Hematopoietic multipotent progenitor cell treated with erythropoietin and hydrocortisone succinate and interleukin-3 and kit ligand, for 8 days (in vitro differentiated cells): ENCODE measurements at places on chromosomes 16 and 17.

DNA sequence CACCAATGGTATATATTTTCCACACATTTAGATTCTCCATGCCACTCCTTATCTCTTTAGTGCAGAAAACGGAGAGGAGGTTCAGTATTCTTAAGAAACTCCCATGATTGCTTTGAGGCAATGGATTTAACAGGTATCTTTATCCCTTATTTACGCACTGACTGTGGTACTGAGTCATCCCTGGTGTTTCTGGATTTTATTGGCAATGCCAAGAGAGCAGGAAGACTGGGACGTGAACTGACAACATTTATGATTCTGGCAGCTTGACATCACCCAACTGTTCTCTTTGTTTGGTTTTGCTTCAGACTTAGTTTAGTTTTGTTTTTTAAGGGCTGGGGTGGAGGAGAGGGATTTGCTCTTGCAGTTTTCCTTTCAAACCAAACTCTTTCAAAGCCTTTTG is 131.4 kb downstream of the WWOX start:
- no peak for DNase-seq

- DNase-seq: peak; percentile 54
These were observed 38.2 kb upstream of the CCDC182 start for GRCh38 chr17:57783338-57783742.

GRCh38 chr16:8647721-8648318 is 26.3 kb downstream of the METTL22 start:
- DNase-seq: no peak

DNA sequence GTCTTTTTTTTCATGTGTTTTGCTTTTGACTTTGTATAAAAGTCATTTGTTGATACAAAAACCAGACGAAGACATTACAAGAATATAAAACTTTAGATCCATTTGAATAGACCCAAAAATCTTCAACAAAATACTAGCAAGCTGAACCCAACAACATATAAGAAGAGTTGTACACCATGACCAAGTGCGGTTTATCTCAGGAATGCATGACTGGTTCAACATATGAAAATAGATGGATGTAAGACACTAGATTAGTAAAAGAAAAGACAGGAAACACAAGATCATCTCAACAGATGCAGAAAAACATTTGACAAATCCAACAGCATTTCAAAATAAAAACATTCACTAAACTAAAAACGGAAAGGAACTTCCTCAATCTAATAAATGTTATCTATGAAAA is 69.0 kb downstream of the TBC1D16 start:
- DNase-seq: peak; percentile 30

- DNase-seq: no peak
These were observed 1.8 kb upstream of the TENT4B start for GRCh38 chr16:50151322-50151721.

- DNase-seq: no peak
These were observed 32.3 kb downstream of the SMIM36 start for GRCh38 chr17:55478971-55479370.

DNA sequence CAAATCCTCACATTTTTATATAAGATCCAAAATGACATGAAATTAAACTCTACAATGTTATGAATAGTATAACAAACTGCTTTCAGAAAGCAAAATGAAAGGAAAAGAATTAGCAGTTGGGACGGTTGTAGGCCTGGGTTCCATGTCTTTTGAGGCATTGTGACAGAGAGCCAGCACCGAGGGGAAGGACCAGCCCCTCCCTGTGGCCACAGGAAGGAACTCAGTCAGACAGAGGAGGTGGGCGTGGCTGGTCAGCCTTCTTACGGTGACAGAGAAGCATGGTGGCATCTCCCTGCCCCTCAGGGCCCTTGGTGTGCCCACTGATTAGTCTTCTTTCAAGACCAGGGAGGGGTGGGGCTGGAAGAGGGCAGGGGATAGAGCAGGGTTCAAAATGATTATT is 5.7 kb downstream of the ZNF319 start:
- peak; percentile 79 for DNase-seq

DNA sequence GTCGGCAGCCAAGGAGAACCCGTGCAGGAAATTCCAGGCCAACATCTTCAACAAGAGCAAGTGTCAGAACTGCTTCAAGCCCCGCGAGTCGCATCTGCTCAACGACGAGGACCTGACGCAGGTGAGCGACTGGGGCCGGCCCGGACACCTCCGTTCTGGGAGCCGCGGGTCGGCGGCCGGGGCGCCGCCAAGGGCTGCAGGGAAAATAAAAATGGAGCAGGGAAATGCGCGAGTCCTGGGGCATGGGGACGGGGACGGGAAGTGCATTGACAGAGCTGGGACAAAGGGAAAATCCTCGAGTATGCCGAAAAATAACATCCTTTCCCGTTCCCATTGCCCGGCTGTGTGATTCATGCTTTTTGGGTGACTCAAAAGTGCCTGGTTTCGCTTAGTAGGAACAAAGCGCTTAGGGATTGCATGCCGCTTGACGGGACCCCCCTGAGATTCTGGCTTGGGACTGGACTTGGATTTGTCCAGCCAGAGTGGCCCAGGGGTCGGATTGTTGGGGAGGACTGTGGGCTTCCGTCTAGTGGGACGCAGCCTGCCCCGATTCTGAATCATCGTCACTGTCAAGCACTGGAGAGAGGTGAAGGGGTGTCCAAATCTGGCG is 699 bp downstream of the MPRIP start:
- DNase-seq: no peak

- no peak for DNase-seq
These were observed 4.8 kb downstream of the HSD11B2 start for GRCh38 chr16:67435758-67436164.

DNA sequence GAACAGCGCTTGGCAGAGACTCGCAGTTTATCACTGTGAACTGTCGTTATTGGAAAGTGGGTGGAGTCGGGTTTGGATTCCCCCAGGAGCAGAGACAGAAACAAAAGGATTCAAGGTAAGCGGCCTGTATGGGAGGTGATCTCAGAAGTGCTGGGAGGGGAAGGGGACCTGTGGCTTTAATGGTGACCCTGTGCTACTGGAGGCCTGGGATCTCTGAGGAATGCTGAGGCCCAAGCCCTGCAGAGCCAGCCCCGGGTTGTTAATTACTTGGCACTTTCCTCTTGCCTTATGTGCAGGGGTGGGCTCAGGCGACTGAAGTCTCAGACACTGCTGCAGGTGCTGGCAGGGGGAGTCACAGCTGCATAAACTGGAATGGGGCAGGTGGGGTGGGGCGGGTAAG is 27.4 kb downstream of the IRF8 start:
- DNase-seq: no peak

DNA sequence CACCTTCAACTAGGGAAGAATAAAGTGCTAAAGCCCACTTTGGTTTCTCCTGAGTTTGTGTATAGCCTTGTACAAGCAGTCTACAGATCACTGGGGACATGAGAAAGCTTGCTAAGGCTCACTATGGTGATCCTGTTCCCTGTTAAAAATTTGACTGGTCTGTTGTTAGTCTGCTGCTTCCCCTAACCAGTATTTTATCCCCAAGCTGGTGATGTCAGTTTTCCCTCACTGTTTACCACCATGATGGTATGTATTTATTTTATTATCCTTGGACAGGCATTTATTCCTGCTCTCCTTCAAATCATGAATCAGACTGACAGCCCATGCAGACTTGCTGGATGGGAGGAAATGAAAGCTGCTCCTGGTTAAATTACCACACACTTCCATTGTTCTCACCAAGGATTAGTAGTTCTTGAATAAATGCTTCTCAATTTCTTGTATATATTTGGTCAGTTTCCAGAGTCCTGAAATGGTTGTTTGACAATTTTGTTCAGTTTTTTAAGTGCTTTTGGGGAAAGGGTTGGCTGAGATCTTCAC is 99.6 kb downstream of the CA4 start:
- DNase-seq: no peak

DNA sequence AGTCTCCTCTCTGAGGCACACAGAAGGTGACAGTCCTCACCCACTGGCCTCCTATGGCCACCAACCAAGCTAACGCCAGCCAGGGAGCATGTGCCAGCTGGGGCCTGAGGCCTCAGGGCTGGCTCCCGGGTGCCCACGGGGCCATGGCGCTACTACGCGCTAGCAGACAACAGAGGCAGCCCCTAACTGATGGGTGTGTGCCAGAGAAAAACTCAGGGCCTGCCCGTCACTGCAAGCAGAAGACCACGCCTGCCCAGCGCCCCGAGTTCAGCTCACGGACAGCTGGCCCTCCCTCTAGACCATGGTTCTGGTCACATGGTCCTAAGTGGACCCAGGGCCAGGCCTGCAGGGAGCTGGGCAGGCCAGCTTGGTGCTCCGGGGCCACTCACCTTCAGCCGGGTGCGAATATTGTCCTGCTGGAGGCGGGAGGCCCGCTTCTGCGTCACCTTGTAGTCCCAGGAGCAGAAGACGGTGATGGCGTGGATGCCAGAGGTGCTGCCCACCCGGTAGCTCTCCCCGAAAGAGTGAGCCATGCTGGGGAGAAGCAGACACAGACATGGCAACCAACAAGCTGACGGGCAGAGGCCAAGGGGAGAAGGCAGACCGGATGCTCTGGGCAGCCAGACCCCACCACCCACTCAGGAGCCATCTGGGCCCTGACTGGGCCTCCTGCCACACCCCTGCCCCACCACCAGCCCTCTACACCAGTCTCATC is 6.2 kb downstream of the TMC6 start:
- no peak for DNase-seq

- DNase-seq: peak; percentile 91
These were observed 6.4 kb downstream of the THRA start for GRCh38 chr17:40068917-40069750.

DNA sequence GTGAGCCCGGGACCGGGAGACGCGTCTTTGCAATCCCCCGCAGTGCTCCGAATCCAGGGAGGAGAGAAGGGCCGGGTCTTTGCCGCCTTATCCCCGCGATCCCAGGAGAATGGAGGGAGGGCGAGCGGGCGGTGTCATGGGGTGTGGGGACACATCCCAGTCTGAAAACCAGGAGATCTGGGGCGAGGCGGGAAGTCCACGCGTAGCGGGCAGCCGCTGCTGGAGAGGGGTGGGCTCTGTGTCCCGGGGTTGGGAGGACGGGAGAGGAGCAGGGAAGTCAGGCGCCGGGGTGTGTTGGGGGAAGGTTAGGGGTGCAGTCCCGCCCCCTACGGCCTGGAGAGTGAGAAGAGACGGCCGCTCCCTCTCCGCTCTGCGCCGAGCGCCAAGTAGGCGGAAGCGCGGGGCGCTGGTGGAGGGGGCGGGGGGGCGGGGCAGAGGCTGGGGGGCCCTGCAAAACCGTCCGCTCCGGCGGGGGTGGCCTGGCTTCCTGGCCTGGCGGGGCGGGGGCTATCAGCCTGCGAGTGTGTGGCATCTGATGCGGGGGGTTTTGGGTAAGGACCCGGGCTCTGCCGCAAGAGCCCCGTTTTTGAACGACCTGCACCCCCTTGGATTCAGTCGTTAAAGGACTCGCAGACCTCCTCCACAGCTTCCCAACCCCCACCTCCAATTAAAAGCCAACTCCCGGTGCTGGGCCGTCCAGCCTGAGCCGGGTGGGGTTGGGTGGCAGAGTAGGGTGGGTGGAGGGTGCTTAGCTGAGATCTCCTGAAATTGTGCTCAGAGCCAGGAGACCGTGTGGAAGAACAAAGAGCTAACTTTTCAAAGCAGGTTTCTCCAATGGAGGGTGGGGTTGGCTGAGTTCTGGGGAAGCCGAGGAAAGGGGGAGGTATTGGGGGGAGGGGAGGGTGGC is 654 bp downstream of the LASP1 start:
- peak; percentile 80 for DNase-seq

DNA sequence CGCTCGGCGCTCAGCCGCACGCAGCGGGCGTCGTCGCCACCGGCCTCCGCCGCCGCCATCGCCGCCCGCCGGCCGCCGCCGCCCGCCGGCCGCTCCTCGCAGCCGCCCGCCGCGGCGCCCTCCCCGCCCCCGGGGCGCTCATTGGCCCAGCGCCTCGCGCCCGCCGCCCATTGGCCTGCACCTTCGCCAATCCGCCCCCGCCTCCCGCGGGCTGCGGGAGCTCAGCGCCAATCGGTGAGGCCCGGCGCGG is at the start of gene PGP:
TSS of gene PGP (minus strand) at position 122 of the 250 bp plus-strand sequence. CDS start at position 59, 63 bp downstream.
- DNase-seq: no peak

DNA sequence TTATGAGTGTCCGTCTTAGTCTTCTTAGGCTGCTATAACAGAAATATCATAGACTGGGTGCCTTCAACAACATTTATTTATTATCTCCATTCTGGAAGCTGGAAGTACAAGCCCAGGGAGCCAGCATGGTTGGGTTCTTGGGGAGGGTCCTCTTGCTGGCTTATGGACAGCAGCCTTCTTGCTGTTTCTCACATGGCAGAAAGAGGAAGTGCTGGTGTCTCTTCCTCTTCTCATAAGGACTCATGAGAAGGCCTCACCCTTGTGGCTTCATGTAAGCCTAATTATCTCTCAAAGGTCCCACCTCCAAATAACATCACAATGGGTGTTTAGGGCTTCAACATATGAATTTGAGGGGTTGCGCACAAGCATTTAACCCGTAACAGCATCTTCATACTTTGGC is 207.0 kb upstream of the COX10 start:
- no peak for DNase-seq

- DNase-seq: no peak
These were observed 117.2 kb downstream of the SOCS1 start for GRCh38 chr16:11138769-11139325.

DNA sequence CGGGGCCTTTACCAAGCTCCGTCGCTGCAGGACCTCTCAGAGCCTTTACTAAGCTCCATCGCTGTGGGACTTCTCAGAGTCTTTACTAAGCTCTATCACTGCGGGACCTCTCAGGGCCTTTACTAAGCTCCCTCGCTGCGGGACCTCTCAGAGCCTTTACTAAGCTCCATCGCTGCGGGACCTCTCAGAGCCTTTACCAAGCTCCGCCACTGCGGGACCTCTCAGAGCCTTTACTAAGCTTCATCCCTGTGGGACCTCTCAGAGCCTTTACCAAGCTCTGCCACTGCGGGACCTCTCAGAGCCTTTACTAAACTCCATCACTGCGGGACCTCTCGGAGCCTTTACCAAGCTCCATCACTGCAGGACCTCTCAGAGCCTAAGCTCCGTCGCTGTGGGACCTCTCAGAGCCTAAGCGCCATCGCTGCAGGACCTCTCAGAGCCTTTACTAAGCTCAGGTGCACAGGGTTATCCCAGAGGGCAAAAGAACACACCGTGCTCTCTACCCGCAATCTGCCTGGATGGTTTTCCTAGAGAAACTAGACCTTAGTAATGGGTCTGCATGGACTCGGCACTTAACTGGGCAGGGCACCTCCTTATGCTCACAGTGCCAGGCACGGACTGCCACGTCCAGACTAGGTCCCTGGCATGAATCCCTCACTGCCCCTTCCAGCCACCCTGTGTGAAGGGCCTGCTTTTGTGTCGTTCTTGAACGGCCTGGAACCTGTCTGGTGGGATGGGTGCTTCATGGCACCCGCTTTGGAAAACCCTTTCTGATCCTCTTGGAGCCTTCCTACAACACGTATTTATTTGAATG is 69.2 kb upstream of the DOC2B start:
- no peak for DNase-seq
